ENCODE measurements at places on chromosomes 12 and 14.

DNA sequence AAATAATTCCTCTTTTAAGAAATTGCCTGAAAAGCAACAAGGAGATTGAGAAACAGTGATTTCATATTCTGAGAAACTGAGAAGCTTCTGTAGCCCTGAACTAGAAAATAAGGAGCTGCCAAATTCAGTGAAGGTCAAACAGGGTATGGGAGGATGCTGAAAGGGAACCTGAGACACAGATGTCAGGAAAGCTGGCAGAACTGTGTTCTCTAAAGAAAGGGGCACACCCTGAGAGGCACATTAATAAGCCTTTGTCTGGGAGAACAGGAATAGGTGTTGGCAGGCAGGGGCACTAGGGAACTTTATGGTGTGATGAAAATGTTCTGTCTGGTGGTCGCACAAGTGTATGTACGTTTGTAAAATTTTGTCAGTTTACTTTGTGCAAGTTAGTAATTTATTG lies 29.6 kb downstream of the VRK1 start:
- DNase-seq = no peak

- no peak for DNase-seq
Measured at GRCh38 chr14:69637503-69638031, 26.2 kb downstream of the SUSD6 start.

GRCh38 chr12:64237382-64237781 lies 15.3 kb upstream of the KICS2 start:
- DNase-seq = no peak

DNA sequence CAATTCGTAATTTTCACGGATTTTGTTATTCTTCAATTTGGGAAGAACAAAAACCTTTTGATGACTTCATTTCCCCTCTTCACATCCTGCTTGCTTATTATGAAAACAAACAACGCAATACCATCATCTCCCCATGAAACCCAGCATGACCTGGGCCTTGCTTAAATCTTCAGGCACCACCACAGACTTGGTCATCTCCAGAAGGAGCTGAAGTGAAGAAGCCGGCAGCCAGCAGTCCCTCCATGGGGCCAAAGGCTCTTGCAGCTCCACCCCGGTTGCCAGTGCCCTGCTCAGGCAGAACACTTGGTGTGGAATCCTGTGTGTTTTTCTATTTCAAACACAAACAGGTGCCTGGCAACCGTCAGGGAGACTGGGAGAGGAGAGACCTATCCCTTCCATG lies 982.9 kb upstream of the TMEM132C start:
- DNase-seq = no peak

DNA sequence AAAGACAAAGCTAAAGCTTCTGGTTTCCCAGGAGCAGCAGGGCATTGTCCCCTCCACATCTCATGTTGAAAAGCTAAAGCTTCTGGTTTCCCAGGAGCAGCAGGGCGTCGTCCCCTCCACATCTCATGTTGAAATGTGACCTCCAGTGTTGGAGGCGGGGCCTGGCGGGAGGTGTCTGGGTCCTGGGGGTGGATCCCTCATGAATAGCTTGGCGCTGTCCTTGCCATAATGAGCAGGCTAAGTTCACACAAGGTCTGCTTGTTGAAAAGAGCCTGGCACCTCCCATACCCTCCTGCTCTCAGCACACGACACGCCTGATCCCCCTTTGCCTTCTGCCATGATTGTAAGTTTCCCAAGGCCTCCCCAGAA lies 123.7 kb downstream of the PIWIL1 start:
- DNase-seq = no peak

DNA sequence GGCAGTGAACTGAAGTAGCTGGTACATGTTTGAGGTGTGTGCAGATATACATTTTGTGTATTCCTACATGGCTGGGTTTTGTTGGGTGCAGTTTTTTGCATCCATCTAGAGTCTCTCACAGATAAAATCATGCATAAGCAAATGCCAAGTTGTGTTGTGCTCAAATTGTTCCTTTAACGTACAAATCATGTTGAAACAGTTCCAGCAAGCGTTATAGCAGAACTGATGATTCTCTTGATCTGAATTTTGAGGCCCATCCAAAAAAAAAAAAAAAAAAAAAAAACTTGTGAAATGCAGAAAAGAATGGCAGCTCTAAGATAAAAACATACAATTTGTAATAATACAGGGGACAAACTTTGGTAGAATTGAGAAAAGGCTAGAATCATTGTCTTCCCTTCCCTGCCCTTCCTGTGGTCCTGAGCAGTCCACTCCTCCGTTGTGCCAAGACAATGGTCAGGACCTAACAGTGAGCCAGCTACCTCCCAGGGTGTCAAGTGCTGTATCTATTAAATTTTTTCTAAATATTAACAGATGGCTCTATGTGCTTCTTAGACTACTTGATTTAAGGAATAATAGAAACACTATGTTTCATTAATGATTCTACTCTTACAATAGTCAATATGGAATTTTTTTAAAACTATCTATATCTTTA lies 122.1 kb downstream of the PLEKHA5 start:
- no peak for DNase-seq

DNA sequence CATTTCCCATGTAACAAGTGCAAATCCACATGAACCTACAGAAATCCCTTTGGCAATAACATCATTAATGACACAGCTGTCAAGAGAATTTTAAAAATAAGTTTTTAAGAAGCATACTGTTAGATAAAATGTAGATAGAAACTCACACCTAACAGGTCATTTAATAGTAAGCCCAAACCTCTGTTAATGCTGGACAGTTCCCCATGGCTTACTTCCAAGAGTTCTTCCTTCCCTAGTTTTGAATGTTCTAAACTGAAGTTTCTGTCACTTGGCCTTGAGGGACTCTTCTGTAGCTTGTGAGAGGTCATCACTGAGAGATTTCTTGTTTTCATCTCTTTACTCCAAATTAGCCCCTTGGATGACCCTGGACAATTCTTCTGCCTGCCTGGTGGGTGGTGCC lies 22.7 kb downstream of the OTX2 start:
- DNase-seq = no peak

DNA sequence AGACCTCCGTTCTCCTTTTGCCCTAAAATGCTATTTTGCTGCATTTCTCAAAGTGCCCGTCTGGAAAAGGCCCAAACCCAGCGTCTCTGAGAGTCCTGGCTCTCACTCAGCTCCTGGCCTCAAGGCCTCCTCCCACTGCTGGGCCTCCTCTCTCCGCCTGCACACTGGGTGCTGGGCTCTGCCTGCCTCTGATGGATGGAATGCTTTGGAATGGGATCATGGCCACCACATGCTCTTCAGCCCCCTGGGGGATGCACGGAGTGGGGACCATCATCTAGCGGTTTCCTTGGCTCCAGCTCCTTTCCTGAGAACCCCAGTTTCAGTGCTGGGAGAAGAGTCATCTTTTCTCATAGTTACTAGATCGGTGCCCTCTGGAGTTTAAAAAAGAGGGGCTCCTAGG lies 65.2 kb downstream of the KDM2B start:
- DNase-seq = no peak

GRCh38 chr12:105262461-105263184 lies 26.6 kb upstream of the APPL2 start:
- DNase-seq = no peak

DNA sequence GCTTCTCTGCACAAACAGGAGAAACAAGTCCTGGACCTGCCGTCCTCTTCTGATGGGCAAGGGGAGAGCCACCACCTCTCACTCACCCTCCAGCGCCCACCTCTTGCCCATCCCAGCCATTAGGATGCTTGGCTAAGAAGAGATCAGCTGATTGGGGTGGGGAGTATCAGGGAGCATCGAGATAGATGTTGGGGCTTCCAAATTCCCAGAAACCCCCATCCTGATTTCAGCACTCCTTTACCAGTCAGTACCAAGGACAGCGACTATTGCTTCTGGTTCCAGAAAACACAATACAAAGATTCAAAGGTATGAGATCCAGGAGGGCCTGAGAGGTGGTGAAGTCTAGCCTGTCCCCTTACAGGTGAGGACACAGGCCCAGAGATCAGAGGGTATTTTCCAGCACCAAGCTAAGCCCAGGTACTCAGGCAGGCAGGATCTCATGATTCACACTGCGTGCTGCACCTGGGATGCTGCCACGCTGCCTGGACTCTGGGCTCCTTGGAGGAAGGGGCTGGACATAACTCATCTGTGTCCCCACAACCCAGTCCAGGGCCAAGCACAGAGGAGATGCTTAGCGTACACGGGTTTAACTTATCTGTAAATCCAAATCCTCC lies 76.6 kb downstream of the TUNAR start:
- no peak for DNase-seq

DNA sequence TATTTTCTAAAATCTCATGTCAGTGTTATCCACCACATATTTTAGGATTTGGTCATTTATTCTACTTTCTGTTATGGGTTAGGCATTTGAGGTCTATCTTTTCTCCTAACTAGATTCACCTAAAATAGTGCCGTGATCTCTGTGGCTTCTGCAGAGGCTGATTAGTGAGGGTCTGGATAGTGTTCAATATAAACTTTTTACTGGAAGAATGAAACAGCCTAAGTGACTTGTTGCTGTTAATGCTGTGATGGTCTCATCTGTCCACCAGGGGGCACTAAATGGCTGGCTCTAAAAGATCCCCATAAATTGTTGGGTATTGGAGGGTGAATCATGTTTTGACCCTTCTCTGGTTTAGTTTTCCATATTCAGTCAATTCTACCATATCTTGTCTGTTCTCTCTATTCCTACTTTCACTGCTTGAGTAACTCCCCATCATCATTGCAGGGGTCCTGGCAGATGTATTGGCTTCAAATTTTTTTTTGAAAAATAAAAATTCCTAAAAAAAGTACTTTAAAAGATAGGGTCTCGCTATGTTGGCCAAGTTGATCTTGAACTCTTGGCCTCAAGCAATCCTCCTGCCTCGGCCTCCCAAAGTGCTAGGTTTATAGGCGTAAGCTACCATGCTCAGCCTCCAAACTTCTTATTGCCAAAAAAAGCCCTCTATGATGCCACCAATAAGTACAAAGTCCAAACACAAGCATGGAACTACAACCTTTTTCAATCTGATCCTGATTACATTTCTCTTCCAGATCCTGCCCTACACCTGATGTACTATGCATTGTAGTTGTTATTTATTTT lies 6.9 kb downstream of the PABPN1 start:
- DNase-seq = peak; percentile 40

GRCh38 chr12:18975933-18976332 lies 153.6 kb upstream of the PLEKHA5 start:
- no peak for DNase-seq

- DNase-seq = no peak
Measured at GRCh38 chr12:65926119-65926908, 102.0 kb downstream of the HMGA2 start.

DNA sequence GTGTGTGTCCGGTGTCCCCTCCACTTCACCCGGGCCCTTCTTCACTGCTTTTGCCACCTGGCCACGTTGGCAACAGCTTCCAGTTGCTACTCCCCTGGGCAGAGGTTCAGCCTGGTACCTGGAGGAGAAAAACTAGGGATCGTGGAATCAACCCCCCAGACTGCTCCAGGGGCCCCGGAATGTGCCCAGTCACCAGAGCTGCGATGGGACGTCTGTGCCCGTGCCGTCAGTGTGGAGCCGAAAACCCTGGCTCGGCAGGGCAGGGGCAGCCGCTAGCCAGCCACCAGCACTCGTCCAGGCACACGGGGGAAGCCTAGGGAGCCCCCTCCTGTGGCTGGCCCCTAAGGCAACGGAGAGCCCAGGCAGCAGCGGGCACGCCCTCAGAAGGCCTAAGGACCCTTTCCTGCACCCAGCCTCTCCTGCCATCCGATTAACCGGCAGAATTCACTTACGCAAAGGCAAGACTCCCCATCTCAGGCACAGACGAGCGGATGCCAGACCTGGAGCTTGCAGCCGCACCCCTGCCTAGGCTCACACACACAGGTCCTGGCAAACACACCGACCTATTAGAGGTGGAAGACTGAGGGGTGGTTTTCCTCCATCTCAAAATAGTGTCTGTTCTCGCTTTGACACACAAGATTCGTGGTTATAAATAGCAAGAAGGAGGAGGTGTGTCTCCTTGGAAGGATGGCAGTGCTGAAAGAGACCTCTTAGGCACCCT lies 62.6 kb downstream of the FBXL14 start:
- DNase-seq = no peak

- no peak for DNase-seq
Measured at GRCh38 chr12:22974865-22975264, 349.9 kb downstream of the ETNK1 start.

DNA sequence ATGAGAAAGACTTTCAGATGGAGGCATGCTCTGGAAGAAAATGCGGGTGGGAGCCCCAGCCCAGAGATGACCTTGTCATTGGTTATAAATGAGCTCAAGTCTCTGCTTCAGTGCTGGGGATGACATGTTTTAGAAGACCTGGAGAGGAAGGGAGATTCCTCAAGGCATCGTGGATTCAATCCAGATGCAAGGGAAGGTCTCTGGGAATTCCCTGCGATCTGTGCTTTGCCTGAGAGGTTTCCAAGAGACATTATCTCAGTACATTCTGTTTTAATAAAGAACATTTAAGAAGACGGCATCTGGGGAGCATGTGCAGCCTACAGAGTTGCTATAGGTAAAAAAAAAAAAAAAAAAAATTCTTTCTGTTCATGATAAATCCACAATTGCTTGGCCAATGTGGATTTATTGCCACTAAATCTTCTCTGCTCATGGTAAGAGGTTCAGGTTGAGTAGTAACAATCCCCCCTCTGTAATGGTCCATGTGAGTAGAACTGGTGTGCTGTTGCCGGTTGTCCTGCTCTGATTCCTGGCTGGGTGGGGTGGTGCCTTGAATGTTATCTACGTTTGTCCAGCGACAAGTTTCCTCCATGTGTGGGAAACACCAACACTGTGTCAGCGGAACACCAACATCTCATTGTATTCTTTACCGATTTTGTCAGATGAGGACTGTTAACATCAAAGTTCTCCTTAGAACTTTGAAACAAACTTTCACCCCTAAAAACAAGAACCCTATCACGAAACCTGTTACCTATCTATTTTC lies 230.0 kb downstream of the MSRB3 start:
- no peak for DNase-seq

DNA sequence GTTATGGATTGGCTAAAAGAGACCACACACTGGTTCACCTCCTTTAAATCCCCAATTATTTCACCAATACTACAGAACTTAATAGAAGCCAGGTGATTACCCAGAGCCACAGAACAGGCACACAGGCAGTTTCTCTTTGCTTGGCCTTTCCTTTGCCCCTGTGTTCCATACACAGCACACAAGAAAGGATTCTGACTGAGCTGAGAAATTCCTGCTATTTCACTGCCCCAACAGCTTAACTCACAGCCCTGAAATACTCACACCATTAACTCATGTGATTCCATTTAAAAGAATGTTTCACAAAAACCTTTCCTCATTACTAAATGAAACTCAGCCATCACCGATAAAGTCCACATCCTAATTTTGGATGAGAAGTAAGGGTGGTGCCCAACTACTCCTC lies 133.6 kb downstream of the MED13L start:
- DNase-seq = no peak

GRCh38 chr12:58509116-58509885 lies 411.0 kb downstream of the LRIG3 start:
- DNase-seq = no peak

GRCh38 chr12:53481939-53482586 lies 17.2 kb downstream of the MAP3K12 start:
- no peak for DNase-seq

Data from T-cell (primary cell).